ENCODE measurements at places on chromosomes 11 and 22.

DNA sequence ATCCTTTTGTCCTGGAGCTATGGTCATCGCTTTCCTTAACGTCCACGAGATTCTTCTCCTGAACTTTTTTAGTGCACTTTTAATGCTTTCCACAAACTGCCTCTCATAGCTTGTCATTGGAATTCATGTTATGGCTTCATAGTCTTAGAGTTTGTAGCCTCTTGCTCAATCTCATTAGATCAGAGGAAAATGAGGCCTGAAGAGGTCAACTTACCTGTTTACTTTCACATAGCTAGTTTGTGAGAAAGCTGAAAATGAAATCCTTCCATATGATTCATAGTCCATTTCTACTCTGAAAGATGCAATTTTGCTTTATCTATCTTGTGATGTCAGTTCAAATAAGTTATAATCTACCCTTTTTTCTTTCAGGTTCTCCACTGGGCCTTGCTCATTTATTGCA, 1747.2 kb upstream of the RAG2 start:
- no peak for DNase-seq

- DNase-seq = no peak
These were observed 164.2 kb downstream of the NTM start for GRCh38 chr11:131534611-131535010.

GRCh38 chr11:7896009-7896785, 34.9 kb downstream of the OR10A6 start:
- no peak for DNase-seq

GRCh38 chr11:8814923-8815240, 96.1 kb upstream of the AKIP1 start:
- no peak for DNase-seq

GRCh38 chr22:32849501-32849900, 48.0 kb downstream of the TIMP3 start:
- DNase-seq = no peak

DNA sequence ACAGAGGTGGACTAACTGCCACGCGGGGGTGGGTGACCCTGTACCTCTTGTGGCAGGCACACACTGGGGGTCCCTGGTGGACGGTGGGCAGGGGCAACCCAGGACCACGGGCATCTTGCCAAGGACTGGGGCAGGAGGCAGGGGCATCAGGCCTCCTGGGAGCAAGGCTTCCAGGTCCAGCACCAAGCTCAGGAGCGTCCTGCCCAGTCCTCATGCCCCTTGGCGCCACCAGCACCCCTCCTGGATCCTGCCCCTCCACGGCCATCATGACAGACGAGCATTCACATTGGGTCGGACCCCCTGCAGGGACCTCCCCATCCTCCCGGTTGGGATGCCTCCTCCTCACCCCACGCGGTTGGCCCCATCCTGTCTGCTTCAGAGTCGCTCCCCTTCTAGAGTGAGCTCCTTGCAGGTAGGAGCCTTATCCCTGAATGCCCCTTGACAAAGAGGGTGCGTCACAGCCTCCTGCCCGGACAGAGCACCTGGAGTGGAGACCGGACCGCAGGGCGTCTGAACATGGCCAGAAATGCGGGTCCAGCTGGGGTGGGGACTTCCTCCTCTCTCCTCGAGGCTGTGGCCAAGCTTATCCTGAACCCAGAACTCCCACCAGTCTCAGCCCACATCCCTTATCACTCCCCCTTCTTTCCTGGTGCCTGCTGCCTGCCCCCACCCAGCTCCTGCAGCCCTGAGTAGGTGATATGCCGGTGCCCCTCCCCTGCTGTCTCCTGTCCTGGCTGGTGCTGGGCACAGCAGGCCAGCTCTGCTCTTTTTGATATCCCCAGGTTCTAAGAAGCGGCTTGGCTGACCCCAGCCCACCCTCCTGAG, 40.3 kb downstream of the IGF2 start:
- no peak for DNase-seq

GRCh38 chr11:6568191-6568918, 35.1 kb downstream of the RRP8 start:
- DNase-seq = peak; percentile 24

- no peak for DNase-seq
These were observed 26.2 kb downstream of the SUSD2 start for GRCh38 chr22:24207264-24208011.

DNA sequence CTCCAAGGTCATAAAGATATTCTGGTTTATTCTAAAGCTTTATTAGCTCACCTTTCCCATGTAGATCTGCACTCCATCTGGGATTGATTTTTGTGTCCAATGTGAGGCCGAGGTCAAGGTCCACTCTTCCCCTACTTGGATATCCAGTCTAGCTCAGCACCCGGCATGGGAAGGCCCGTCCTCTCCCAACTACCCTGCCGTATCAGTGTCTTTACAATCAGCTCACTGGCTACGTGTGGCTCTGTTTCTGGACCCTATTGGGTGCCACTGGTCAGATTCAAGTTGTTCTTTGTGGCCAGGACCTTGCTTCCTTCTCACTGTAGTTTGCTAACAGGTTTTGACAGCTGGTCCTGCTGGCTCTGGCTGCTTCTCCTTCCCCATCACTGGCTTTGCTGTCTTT, 30.9 kb downstream of the KCNQ1OT1 start:
- no peak for DNase-seq

- no peak for DNase-seq
These were observed 32.9 kb downstream of the RPL27A start for GRCh38 chr11:8715501-8715900.

DNA sequence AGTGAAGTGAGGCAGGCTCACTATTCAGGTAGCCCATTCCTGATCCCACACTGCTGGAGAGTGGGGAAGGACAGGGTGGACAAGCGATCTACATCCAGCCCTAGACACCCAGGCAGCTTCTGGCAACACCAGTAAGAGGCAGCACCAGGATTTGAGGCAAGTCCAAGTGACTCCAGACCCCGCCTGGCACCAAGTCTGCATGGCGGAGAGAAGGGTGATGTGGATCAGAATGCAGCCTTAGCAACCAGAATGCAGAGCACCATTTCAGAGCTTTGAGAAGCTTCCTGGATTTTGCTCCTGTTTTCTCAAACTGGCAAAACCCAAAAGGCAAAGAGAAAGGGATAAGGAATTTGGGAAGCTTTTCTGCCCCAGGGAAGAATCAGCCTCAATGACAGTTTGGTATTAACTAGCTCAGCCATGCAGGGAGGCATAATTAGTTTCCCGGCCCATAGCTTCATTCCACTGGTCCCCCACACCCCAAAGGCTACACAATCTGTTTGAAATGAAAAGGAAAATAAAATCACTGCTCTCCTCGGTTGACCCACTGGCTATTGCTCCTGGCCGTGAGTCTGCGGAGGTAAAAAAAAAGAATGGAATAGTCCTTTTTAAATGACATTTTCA, 17.3 kb downstream of the GALNT18 start:
- DNase-seq = no peak

GRCh38 chr11:32597921-32598320, 14.3 kb downstream of the EIF3M start:
- no peak for DNase-seq

DNA sequence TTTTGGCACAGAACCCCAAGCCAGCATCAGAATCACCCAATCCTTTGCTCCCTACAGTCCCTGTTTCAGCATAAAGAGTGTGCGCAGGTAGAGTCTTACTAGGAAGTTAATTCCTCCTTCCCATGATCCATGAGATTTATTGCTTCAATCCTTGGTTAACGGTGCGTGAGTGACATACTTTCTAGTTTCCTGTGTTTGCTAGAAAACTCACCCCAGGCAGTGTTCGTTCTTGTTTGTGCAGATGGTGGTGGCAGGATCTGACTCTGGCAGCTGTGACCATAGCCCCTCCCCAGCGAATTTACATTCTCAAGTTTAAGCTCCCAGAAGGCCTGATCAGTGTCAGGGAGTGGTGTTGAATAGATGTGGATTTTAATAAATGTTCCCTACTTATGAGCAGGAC, 106.7 kb upstream of the CCT8L2 start:
- DNase-seq = no peak

DNA sequence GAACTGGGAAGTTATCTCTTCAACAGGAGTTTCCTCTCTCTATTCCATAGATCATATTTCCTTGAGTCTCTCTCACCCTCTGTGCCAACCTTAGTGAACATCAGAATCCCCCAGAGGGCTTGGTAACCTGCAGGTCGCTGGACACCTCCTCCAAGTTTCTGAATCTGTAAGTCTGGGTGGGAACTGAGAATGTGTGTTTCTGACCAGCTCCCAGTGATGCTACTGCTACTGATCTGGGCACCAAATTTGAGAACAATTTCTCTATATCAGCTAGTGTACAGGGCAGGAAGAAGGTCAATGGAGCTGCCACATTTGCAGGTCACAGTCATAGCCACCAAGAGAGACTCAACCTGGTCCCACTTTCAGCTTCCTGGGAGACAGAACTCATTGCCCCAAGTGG, 62.9 kb downstream of the RCN1 start:
- no peak for DNase-seq

DNA sequence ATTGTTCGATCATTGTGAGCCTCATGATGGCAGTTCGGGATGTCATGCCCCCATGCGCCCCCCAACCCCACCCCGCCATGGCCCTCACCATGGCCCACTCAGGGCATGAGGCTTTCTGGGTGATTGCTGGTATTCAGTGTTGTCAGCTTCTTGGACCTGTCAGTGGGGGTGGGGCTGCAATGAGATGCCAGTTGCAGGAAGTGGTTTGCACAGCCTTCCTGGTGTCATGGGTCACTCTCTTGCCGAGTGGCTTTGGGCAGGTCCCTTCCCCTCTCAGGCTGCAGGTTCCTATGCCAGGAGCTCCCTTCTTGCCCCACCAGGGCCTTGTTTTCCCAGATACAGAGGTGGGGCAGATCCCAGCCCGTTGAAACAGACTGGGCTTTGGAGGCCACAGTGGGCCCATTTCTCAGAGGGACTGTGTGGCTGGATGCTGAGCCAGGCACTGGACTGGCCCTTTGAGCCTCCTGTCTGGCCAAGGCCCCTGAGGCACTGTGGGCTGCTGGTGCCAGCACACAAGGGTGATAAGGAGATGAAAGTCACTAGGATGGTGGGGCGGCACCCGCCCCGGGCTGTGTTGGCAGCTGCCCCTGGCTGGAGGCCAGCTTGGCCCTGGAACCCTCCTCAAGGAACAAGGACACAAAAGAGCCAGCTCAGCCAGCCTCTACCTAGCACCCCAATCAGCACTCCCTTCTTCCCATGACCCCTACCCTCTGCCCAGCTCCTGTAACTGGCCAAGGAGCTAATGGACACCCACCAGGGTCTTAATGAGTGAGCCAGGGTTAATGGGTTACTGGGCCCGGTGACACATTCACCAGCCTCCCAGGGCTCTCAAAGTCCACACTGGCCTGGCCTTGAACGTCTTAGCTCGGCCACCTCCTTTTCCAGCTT, 1.5 kb upstream of the GGT1 start:
- no peak for DNase-seq

DNA sequence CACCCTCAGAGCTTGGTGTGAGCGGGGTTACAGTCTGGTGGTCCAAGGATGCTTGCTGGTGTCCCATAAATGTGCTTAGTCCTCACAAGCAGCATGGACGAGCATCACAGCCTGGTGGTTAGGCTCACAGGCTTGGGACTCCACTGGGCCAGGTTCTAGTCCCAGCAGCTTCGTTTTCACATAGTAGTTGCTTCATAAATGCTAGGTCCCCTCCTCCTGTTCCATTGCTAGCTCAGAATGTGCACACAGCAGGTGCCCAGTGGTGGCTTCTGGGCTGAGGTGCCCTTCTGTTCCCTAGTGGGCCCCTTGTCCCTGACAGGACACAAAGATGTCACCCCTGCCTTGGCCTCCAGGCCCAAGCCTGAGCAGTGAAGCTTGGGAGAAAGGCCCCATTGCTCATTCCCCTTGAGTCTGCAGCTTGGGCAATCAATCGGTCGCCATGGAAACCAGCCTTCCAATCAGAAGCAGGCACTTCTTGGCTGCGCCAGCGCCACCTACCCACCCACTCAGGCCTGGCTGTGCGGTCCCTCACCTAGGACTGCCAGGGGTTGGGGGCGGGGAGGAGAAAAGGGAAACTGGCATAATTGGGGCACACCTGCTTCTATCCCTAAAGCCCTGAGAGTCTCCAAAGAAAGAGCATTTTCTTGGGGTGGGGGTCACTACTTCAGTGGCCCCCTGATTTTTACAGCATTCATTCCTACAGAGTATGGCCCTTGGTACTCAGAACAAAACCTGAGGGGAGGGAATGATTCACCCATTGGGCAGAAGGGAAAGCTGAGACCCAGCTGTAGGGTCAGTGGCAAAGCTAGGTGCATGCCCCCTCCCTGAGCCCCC, 48.1 kb downstream of the CYTH4 start:
- DNase-seq = peak; percentile 87

GRCh38 chr11:14448240-14448639, 51.4 kb downstream of the COPB1 start:
- no peak for DNase-seq

DNA sequence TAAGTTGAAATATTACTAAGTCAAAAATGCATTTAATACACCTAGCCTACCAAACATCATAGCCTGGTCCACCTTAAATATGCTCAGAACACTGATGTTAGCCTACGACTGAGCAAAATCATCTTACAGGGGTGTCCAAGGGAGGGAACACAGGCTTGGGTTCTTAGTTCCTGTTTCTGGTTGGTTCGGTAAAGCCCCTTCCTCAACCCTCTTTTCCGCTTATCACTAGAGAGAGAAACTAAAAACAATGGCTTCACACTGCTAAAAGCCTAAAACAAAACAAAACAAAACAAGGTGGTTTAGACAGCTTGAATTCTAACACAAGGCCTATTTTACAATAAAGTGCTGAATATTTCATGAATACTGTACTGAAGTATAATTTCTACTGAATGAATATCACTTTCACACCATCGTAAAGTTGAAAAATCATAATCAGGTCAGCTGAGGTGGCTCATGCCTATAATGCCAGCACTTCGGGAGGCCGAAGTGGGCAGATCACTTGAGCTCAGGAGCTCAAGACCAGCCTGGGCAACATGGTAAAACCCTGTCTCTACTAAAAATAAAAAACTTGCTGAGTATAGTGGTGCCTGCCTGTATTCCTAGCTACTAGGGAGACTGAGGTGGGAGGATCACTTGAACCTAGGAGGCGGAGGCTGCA, 118.0 kb downstream of the SIK3 start:
- DNase-seq = no peak

DNA sequence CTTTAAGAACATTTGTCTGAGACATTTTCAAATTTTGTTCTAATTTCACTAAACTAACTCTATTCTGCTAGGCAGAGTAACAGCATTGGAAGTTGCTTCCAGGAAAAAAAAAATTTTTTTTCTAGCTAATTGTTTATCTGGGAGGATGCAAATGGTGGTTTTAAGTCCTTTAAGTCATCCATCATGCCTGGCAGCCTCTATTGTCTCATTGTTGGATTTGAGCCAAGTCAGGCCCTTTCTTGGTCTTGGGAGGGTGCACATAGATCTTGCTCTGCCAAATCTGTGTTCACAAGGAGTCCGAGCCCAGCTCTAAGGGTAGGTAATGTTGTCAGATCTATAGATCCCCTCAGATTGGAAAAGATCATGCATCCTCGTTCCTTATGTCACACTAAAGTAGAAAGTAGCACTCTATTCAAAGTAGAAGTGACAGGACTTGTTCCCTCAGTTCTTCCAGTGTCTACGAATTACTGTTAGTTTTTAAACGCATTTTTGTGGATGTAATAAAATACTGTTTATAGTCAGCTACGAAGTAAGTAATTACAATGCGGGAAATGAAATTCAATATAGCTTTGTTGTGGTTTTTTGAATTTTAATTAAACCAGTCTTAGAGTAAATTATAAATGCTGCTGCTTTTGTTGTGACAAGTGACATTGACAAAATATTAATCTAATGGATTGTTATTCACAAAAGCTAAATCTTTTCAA, 166.0 kb upstream of the RASSF10 start:
- peak; percentile 65 for DNase-seq

- no peak for DNase-seq
These were observed 929.0 kb downstream of the BRD1 start for GRCh38 chr22:48898524-48899250.

All from A549 (cell line).